ENCODE measurements at places on chromosomes 12 and 14.

GRCh38 chr12:112750971-112751370, 40.6 kb upstream of the RPH3A start:
- no peak for DNase-seq

DNA sequence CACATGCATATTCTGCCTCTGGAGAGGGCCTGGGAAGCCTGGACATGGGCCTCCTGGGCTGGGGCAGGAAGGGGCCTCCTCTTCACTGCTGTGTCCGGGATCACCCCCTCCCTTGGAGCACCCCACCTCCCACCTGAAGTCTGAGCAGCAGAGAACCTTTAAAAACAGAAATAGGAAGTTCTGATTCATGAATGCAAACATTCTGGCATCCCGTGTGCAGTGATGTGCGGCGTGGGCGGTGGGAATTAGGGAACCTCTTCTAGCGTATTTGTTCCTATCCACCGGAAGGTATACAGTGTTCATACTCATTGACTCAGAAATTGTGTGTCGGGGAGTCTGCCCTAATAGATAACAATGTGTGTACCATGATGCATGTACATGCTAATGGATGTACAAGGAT, 46.2 kb downstream of the C14orf132 start:
- no peak for DNase-seq

DNA sequence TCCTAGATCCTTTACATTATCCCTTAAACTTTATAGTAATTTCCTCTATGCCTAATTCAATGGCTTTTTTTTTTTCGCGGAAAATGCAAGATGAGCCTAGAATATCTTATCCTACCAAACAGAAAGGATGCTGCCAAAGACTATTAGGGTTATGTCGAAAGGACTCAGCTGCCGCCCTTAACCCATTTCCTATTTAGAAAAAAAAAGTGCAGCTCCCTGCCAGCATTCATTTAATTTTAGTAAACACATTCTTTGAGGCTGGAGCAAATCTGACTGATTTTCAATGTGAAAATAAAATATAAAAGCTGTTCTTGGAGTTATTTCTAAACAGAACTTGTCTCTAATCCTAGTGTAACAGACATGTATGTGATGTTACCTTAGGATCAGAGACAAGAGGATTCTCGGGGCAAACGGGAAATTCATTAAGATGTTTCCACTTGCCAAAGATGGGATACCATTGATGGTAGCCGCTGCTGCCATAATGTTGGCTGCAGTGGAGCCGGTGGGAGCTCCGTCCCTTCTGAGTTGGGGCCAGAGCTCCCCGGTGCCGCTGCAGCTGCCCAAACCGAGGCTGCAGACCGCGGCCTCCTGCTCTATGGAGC, 8.2 kb upstream of the A2M start:
- DNase-seq: no peak

- DNase-seq: peak; percentile 95
Observed at GRCh38 chr12:54304187-54304810, 3.5 kb upstream of the NFE2 start.

DNA sequence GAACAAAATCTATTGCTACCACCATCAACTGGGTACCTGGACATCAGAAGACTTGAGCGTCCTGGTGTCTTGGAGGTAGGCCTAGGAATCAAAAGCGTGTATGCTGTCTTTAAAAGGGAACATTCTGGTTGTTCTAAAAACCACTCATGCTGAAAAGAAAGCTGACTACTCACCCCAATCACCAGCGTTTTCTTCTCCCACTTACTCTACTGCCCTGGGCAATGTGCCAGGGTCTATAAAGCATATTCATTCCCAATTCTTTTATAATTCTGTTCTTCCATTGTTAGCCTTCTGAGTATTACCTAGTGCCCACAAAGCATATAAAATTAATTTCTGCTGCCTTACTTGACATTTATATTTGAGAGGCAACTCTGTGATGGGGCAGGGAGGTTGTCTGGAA, 133.4 kb downstream of the KCNA5 start:
- peak; percentile 25 for DNase-seq

GRCh38 chr12:64025174-64025958, 180.9 kb downstream of the SRGAP1 start:
- no peak for DNase-seq
